ENCODE measurements at places on chromosomes 4 and X.

DNA sequence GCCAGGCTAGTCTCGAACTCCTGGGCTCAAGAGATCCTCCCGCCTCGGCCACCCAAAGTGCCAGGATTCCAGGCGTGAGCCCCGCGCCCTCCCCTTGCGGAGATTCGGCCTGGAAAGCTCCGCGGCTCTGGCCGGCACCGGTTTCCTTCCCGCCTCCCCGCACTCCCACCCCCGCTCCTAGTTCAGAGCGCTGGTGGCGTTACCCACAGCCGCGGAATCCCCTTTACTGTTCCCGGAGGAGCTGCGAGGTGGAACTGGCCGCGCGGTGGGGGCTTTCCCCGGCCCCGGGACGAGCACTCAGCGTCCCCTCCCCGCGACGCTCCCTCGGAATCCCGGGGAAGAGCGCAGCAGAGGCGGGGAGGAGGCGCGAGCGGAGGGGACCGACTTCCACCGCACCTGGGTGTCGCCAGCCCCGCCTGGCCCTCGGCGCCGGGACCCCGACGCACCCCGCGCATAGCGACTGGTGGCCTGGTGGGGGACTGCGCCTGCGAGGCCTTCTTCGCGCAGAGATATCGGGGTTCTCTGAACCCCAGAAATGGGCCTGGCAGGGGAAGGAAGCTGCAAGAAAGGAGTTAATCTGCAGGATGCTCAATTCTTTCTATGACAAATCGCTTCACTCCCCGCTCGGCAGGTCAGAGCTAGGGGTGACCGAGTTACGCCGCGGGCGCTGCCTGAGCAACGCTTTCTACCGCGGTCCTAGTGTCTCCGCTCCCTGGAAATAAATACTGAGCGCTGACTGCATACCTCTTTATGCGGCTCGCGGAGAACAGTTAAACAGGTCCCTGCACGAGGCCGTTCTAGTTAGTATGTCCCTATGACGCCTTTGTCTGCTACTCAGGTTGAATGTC is 14.6 kb upstream of the SLC25A4 start:
- DNase-seq: peak; percentile 88

- DNase-seq: no peak
Measured at GRCh38 chr4:6324461-6324998, 54.9 kb downstream of the WFS1 start.

DNA sequence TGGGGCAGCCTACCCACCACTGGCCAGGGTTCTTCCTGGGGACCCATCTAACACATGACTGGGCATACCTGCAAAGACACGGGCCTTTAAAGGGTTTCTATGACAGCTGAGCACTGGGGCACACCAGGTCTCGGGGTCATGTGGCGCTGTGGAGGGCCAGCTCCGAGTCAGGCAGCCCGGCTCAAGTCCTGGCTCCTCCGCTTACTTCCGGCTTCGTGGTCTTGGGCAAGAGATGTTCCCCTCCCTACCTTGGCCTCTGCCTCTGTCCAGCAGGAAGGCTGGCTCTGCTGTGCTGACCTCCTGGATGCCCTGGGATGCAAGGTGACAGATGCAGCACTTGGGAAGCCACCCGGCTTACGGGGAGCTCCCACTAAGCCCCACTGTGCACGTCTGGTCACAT is 37.6 kb downstream of the HTRA3 start:
- DNase-seq: peak; percentile 22

- no peak for DNase-seq
Measured at GRCh38 chrX:111447298-111447697, 35.3 kb upstream of the DCX start.

GRCh38 chr4:3481113-3481531 is 18.0 kb downstream of the DOK7 start:
- DNase-seq: no peak

DNA sequence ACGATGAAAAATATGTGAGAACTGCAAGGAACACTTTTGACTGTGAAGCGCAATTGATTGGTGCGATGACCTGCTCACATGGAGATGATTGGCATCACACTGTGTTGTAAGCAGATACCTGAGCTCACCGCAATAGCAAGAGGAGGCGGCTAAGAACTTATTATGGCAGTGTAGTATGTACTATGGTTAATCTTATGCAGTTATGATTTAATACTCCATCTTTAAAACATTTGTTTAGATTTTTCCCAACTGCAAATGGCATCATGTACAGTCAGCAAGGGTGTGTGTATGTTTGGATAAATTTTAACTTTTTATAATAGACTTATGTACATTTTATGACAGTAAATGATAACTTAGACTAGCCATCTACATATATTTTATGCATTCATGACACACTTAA is 25.5 kb downstream of the PRIMPOL start:
- no peak for DNase-seq

DNA sequence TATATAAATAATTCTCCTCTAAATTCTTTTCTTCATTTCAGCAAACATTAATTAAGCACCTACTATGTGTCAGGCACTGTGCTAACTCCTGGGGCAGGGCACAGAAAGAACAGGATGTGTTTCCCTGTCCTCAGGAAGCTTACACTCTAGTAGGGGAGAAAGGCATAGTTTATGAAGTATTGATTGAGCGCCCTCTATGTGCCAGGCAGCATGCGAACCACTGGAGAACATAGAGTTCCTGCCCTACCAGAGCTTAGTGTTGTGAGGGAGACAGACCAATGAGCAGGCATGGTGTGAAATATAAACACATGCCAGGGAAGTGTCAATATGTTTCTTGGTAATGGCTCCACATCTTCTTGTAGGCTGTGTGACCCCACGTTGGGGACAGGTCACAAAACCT is 3.7 kb downstream of the ADGRG4 start:
- no peak for DNase-seq

DNA sequence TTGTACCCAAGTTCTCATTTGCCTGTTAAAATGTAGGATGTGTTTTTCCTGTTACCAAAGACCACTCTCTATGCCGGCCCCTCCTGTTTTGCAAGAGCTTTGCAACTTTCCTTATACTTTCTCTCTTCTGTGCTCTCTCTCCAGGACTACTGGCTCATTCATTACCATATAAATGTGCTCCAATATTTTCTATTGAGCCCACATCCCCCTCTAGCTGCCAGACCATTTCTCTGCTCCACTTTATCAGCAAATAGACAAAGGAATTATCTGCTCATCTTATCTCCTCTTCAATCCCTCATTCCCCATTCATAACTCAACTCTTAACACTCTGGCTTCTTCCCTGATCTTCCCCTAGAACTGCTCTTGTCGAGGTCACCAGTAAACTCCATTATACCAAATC is 33.6 kb downstream of the RPGR start:
- DNase-seq: no peak

GRCh38 chr4:107710493-107711459 is 9.3 kb downstream of the PAPSS1 start:
- DNase-seq: no peak

DNA sequence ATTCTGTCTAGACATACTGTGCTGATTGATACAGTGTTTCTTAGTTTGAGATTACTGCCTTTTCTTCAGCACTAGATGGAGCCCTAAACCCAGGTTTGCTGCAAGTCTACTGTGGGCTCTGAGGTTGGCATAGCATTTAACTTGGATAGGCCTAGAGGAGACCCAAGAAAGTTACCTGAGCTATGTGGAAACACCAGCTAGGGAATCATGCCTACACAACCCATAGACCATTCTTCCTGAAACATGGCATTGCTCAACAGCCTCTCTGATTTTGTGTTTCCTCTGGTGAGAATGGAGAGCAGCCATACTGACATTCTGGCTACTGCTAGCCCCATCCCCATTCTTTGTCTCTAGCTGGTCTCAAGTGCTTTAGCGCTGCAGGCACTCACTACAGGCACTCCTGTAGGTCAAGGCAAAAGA is 287.7 kb upstream of the PCDH18 start:
- DNase-seq: no peak

DNA sequence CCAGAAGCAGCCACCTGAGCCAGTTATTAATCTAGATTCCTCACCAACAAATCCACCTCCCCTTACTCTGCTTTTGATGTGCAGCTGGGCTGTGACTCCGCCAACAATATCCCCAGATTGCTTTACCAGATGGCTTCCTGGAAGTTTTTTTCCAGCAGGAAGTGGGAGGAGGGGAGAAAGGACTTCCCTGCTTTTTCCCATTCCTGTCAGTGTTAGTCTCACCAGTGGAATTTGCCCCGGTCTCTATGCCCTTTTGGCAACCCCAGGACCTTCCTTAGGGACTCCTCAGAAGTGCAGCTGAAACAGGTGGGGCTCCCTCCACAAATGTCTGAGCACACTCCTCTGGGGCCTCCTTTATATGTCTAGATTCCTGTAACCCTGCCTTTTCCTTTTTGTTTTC is 465.2 kb upstream of the IGFBP7 start:
- no peak for DNase-seq

DNA sequence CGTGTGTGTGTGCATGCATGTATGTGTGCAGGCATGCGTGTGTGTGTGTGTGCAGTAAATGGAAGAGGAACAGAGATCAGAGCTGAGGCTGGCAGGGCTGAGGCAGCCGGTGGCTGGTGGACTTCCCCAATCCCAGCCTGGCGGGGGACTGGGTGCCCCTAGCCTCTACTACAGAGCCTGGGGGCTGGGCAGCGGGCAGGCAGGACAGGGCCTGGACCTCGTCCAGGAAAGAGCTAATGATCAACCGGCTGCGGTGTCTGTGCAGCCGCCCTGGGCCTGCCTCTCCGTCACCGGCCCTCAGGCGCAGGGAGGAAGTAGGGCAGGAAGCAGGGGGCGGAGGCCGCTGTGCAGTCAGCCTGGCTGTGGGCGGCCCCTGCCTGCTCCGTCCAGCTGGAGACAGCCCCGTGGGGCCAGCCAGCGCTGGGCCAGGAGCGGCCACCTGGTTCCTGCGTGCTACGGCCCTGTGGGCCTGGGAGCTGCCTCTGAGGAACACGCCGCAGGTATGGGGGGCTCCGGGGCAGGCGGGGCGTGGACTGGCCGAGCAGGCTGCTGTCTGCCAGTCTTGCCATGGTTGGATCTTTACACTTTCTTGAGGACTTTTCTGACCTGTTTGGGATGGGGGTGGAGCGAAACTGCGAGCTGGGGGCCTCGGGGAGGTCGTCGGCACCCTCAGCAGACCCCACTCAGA is at the start of gene SH3TC1:
TSS of gene SH3TC1 (plus strand) at position 385 of the 688 bp plus-strand sequence. CDS start 5,905 bp downstream, outside the sequence.
- DNase-seq: peak; percentile 96

DNA sequence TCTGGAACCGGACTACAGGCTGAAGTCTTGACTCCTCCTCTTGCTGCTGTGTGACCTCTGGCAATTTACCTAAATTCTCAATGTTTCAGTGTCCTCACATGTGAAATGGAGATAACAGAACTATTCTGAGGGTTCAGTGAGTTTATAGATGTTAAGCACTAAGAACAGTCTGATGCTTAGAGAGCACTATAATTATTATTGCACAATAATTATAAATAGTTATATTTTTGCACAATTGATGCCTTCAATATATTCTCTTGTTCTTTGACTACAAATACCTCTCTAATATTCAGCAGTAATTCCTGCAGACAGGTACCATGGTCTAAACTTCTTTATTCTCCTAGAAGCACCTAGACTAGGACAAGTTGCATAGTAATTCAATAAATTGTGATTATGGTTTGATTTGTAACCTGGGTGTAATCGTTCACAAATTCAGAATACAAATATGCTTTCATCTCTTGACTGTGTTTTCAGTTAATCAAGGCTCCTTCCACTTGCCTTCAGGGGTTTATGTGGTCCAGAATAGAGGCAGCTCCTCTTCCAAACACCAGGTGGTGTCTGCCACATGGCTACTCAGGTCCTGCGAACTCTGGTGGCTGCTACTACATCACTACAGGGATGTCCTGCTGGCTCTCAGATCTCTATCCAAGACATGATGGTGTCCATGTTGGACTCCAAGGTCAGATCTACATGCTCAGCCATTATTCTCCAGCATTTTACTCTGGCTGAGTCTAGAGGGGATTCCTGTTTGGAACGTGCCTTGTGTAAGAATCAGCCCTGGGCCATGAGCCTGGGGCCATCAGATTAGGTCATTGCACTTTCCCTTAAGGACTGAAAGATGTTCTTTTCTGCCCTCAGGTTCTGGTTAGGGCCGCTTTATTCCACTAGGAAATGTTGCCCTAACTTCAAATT is 103.4 kb downstream of the QRFPR start:
- DNase-seq: no peak

DNA sequence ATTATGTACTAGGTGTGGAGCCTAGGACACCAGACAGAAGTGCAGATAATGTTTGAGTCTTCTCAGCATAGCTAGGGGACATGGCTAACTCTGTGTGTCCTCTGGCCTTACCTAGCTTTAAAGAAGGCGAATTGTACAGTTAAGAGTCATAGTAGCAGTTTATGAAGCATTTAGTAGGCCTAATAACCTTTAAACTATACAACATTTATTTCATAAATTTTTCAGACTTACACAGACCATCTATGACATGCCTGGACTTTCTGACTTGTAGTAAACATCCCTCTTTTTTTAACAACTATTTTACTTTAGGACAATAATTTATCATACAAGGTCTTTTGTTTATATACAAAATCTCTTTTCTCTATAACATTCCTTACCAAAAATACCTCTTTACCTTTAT is 37.4 kb downstream of the ETNPPL start:
- no peak for DNase-seq

GRCh38 chr4:84497504-84498202 is 1.4 kb downstream of the NKX6-1 start:
- DNase-seq: no peak

GRCh38 chr4:107197121-107197520 is 161.0 kb upstream of the DKK2 start:
- no peak for DNase-seq

- no peak for DNase-seq
Measured at GRCh38 chr4:76745240-76745639, 152.7 kb downstream of the SOWAHB start.

DNA sequence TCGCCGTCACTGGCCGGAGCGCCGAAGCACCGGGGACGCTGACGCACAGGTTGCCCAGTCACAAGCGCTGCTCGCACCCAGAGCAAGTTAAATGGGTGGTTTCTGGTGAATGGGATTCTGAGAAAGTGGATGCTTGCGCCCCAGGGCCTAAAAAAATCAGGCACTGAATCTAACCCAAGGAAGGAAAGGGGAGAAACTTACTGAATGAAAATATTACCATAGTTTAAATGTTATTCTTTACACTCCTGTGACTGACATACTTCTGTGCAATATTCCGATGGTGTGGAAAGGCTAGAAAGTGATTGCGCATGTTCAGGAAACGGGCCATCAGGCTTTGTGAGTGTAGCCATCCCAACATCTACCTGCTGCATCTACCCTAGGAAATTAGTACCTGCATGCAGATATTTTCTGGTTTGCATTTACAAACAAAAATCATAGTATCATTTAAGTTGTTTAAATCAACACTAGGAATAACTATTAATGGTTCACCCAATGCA is 838 bp upstream of the ABCG2 start:
- peak; percentile 85 for DNase-seq
